ENCODE measurements at places on chromosomes 3 and 15.
A peak's percentile ranks its signal among the peaks of the same experiment; 100 is the strongest.

- no peak for DNase-seq
Observed at GRCh38 chr3:127159543-127159942, 33.4 kb upstream of the PRR23E start.

- no peak for DNase-seq
Observed at GRCh38 chr3:13023971-13024764, 49.1 kb downstream of the IQSEC1 start.

GRCh38 chr3:25448750-25449692, 21.0 kb downstream of the RARB start:
- DNase-seq: no peak

GRCh38 chr3:64221571-64222257, 3.6 kb downstream of the PRICKLE2 start:
- DNase-seq: no peak

DNA sequence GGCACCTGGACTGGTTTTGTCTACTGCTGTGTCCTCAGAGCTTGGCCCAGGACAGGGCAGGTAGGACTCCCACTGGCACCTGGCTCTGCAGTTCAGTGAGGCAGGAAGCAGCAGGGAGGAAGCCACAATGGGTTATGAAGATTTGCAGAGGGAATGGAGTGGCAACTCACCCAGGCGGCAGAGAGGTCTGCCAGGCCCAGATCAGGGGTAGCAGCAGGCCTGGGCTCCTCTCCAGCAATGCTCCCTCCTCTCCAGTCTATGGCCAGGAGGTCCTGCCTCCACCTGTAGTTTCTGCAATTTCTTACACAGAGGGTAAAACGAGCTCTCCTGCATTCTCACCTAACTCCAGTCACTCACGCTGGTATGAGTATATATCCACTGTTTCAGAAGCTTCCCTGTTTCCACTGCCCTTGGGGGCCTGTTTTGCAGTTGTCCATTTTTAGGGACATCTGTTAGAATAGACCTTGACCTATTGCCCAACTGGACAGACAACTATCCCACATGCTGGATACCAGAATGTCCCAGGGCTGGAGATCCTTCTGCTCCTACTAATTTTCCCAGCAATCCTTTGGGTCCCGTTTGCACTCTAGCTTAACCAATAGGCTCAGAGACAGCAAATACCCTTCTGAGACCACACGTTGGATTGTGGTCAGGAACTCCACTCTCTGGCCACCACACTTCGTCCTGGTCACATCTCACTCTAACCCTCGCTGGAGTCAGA, 35.2 kb downstream of the HMCES start:
- no peak for DNase-seq

GRCh38 chr15:35290301-35290721, 205.2 kb upstream of the NANOGP8 start:
- DNase-seq: no peak

DNA sequence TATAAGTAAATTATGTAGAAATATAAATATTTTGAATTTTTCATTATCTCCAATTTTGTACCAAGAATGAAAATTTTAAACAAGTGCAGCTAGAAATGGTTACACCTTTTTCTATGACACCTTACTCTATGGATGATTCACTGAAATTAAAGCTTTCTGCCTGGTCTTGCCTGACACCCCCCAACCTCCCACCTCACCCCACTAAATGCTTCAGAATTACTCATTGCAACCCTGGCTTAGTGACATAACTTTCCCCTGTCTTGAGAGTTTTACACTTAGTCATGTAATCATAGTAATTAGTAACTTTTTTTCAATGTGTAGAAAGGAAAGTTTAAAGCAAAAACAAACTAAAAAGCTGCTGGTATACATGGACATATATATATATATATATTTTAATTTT, 42.0 kb upstream of the MEIS2 start:
- no peak for DNase-seq

GRCh38 chr15:44058126-44058525, 136.9 kb downstream of the FRMD5 start:
- no peak for DNase-seq

DNA sequence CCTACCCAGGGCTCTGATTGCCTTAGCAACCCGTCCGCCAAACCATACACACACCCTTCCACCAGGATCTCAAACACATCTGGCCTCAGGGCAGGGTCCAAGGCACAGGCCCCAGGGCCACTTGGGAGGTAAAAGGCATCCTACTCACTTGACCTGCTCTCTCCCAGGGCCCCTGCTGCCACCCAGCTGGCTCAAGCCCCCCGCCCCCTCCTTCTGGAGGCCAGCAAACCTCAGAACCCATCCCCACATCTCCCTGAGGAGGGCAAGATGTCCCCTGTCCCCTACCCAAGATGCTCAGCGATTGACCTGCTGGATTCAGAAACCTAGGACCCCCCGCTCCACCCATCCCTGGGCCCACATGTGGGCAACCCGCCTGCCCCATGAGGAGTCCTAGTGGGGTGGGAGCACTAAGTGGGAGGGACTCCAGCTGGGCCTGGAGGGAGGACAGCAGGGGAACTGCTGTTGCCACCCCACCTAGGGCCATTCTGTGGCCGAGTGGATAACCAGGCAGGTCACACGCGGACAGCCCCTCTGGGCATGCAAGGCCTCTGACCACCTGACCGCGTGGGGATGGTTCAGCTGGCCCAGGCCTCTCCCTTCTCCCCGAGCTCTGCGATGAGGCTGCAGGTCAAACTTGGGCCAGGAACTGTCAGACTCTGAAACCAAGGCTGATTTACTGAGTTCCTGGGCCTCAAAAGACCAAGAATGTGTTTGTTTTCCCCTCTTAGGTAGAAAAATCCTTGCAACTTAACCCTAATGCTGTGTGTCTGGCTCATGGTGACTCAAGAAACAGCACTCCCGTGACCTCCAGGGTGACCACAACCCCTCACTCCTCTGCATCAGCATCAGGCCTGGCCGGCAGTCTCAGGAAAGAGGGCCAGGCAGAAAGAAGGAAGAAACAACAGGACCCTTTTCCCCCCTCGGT, 4.2 kb downstream of the MFGE8 start:
- no peak for DNase-seq

GRCh38 chr3:193816656-193817311, 223.8 kb downstream of the OPA1 start:
- DNase-seq: peak; percentile 66

DNA sequence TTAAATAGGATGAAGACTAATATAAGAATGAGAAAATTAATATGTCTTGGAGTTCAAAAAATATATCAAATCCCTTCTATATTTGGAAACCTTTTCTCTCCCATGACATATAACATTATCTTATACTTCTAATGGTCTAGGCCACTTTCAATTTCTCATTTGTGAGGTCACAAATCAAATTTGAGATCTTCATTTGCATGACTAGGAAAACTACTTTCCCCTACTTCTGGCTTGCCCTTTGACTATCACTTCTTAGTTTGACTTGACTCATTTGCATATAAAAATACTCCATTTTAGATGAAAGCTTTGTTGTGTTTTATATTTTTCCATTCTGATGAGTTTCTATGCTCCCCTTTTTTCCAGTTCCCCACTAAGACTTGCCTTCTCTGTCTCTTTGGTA, 598.6 kb upstream of the TBL1XR1 start:
- DNase-seq: no peak

- no peak for DNase-seq
Observed at GRCh38 chr3:149639093-149639486, 18.7 kb downstream of the WWTR1 start.

DNA sequence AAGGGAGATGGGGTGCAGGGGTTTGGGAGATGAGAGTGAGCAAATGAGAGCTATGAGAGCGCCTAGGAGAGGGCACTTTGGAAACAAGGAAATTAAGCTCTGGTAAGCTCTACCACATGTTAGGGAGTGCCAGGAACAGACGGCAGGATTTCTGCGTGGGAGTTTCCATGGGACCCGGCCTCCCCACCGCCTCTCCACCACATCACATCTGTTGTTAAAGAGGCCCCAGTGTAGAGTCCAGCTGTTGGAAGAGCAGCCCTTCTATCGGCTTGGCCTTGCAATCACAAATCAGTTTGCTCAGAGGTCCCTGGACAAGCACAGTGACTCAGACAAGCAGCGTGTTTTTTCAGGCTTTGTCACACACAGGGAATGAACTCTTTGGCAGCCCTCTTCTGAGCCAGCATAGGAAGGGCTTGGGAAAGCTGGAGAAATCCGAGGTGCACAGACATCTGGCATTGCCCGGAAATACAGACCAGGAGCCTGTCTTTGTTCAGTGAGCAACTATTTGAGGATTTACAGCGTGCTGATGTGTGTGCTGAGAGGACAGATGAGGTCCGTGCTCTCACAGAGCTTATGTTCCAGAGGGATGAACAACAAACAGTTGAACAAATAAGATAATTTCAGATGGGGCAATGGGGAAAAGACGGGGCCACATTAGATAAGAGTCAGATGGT, 370.6 kb upstream of the PROK2 start:
- DNase-seq: no peak

GRCh38 chr15:38991126-38991525, 426.5 kb upstream of the RASGRP1 start:
- no peak for DNase-seq

- no peak for DNase-seq
Observed at GRCh38 chr3:82376883-82377282, 615.4 kb upstream of the GBE1 start.

DNA sequence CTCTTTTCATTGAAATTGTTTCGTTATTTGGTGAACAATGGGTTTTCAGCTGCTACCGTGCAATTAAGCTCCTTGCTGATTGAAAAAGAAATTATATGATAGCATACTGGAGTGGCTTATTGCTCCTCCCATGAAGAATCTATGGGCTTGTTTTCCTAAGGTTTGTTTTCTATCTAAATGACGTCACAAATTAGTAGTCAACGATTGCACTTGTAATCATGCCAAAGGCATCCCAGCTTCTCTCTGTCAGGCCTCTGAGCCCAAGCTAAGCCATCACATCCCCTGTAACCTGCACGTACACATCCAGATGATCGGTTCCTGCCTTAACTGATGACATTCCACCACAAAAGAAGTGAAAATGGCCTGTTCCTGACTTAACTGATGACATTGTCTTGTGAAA, 388.0 kb upstream of the LMCD1 start:
- no peak for DNase-seq

GRCh38 chr15:98380721-98381120, 267.6 kb upstream of the IGF1R start:
- DNase-seq: no peak

DNA sequence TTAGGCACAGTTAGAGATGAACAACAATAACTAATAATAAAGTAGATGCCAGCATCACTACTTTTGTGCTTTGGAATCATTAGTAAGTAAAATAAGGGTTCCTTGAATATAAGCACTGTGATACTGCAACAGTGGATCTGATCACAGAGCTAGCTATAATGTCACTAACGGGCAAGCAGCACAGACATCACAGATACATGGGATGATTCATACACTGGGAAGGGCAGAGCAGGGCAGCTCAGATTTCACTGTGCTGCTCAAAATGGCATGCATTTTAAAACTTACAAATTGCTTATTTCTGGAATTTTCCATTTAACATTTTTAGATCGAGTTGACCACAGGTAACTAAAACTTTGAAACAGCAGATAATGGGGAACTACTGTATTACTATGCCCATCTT, 476.6 kb downstream of the FHIT start:
- no peak for DNase-seq

- DNase-seq: no peak
Observed at GRCh38 chr3:98603580-98603979, 10.2 kb upstream of the CPOX start.

DNA sequence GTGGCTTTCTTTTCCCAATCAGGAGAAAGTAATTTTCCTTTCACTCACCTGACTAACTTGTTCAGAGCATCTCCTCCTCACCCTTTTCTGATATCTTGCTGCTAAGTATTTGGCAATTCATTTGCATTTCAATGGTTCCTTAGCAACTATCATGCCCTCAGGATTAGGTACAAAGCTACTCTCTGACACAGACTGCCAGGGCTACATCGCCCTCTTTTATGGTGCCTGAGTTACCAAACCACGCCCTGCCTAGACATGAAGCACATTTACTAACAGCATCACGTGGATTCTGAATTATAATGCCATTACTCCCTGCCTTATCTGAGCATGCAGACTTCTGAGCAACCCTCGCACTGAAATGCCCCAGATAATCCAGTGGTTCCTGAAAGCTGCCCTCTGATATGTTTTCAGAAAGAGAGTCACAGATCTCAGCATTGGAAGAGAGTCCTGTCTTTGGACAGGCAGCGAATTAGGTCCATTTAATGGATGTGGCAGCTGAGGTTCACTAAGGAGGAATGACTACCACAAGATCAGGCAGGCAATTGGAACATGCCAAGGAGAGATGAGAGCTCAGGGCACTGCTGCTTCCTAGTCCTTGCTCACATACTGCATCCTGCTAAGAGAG, 14.5 kb downstream of the EPHB1 start:
- no peak for DNase-seq

GRCh38 chr3:177135841-177136492, 61.3 kb downstream of the TBL1XR1 start:
- DNase-seq: no peak

DNA sequence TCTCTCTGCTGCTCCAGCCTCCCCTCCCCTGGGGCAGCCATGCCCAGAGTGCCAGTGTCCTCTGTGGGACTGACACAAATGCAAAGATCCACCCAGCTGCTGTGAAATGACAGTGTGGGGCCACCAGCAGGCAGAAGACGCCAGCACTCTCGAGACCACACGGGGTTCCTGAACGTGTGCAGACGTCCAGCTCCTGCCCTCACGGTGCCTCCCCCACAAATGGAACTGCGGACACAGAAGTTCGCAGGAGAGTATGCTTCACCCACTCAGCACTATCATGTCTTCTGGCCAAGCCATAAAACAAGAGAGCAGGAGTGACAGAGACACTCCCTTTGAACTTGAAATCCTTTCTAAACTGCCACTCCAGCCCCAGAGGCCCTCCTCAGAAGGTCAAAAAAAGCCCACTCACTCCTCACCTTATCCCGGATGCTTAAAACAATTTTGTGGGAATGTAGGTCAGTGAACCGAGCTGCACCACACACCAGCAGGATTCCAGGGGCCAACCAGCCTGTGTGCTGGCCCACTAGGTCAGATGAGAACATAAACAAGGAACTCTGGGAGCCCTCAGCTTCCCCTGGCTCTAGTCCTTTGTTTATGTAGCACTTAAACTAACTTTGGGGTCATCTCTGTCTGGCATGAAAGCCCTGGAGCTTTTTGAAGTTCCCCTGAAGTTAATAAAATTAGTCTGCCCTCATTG, 112.6 kb downstream of the DNAJB8 start:
- no peak for DNase-seq

GRCh38 chr3:63364910-63365309, 86.8 kb downstream of the SYNPR start:
- no peak for DNase-seq
